ENCODE measurements at places on chromosomes 12 and 14.

DNA sequence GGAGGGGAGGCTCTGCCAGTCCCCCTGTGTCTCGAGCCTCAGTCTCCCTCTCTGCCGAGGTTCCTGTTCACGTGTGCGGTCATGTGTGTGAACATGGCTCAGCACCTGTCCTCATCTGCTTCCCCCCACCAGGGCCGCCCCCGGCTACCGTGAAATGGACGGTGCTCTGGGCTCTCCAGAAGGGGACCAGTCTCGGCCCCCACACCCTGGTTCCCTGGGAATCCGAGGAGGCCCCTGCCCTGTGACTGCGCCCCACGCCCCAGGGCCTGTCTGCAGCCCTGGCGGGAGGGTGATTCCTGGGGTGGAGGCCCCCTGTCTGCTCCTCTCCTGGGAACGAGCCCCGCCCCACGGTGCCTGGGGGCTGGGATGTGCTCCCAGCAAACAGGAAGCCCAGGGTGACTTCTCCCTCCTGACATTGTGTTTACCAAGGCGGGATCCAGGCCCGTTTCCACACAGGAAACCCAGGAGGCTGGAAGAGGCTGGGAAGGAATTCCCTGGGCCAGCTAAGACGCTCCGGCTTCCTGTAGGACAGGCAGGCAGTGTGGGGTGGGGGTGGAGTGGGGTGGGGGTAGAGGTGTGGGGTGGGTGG, 46.6 kb downstream of the KIF26A start:
- no peak for DNase-seq

GRCh38 chr14:61184112-61184511, 97.0 kb downstream of the TMEM30B start:
- DNase-seq, result no peak

GRCh38 chr12:20950248-20950647, 139.7 kb downstream of the SLCO1B3 start:
- no peak for DNase-seq

- no peak for DNase-seq
These were observed 63.7 kb upstream of the DDX11 start for GRCh38 chr12:31009976-31010375.

GRCh38 chr14:55097881-55098560, 31.0 kb upstream of the LGALS3 start:
- no peak for DNase-seq

- DNase-seq, result peak; percentile 88
These were observed 820 bp downstream of the BICDL1 start for GRCh38 chr12:119989731-119990381.

GRCh38 chr12:21301-22189, 45.0 kb upstream of the IQSEC3 start:
- DNase-seq, result peak; percentile 44

- DNase-seq, result no peak
These were observed 1.1 kb upstream of the MARCHF9 start for GRCh38 chr12:57753756-57754337.

GRCh38 chr12:104865080-104865479, 93.0 kb downstream of the SLC41A2 start:
- DNase-seq, result no peak

- DNase-seq, result no peak
These were observed 11.0 kb upstream of the RHOJ start for GRCh38 chr14:63193236-63193635.

- DNase-seq, result no peak
These were observed 8.5 kb downstream of the FBXW8 start for GRCh38 chr12:116919247-116919661.
